ENCODE measurements at places on chromosomes 16 and 17.
A peak's percentile ranks its signal among the peaks of the same experiment; 100 is the strongest.

GRCh38 chr17:57676543-57676942 lies 68.6 kb downstream of the CCDC182 start:
- DNase-seq: no peak

DNA sequence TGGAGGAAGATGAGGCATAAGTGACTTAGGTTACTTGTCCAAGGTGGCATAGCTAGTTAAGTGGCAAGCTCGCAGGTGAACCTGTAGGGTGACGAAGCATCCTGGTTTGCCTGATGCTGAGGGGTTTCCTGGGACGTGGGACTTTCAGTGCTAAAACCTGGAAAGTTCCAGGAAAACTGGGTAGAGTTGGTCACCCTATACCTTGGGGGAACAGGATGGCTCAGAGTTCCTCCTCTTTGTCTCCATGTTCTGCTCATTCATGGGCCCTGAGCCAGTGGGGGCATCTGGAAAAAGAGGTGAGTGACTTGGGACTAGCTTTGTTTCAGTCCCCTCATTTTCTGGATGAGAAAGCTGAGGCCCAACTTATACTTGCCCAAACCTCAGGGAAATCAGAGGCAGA lies 268.0 kb upstream of the N4BP1 start:
- no peak for DNase-seq

DNA sequence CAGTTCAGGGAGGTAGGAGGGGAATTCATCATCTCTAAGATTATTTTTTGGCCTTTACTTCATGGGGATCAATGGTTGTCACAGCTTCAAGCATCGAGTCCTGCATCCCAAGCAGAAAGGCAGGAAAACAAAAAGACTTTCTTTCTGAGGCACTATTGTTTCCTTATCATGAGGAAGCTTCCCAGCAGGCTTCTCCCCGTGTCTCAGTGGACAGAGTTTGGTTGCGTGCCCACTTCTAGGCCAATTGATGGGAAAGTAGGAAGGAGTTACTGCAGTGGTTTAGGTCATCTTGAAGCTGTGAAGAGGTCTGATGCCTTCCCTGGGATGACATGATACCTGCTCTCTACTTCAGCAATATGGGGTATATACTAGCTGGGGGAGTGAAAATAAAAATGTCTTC lies 175.3 kb upstream of the CDH13 start:
- DNase-seq: no peak

DNA sequence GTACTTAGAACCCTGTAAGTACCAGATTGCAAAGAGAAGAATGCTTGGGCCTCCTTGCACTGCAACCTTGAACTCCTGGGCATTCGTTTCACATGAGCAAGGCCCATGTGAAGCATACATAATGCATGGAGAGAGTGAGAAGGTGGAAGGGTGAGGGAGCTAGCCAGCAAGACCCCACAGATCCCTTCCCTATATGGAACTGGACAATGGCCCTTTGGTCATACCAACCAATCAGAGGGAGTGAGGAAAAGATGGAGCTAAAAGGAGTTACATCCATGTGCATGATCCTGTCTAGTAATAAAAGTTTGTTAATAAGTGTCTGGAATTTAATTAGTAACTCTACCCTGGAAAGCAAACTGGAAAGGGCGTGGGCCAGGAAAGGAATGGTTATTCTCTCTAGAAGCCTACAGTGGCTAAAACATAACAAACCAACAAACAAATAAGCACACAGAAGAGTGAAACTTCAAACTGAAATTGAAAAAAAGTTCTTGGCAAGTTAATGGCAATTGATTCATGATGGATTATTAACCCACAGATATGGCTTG lies 29.6 kb downstream of the DNAH3 start:
- DNase-seq: no peak

DNA sequence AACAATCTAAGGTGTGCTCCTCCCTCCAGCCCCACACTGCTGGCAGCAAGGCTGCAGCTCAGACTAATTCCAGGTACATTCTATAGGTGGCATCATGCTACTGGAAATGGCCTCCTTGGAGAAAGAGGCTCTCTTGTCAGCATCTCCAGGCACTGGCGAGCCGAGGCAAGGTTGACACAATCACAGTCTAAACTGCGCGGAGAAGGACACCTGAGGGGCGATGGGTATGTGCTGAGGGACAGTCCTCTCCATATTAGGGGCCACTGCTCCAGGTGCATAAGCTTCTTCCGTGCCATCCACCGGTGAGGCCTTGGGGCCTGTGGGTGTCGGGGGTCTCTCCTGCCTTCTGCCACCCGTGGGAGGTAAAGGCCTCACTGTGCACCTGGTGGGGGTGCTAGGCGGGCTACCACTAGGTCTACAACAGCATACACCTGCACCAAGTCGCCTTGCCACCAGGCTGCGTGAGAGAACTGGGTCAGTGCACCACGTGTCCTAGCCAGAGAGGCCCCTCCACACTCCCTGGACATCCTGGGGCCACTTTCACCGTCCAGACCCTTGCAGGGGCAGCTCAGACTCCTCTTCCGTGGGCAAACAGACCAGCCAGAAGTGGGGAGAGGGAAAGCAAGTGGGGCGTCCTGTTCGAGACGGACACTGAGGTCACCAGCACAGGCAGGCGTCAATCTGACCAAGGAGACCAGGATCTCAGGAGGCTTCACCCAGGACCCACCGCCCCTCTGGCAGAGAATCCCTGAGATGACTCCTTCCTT lies 12.1 kb upstream of the CBX8 start:
- peak; percentile 64 for DNase-seq

DNA sequence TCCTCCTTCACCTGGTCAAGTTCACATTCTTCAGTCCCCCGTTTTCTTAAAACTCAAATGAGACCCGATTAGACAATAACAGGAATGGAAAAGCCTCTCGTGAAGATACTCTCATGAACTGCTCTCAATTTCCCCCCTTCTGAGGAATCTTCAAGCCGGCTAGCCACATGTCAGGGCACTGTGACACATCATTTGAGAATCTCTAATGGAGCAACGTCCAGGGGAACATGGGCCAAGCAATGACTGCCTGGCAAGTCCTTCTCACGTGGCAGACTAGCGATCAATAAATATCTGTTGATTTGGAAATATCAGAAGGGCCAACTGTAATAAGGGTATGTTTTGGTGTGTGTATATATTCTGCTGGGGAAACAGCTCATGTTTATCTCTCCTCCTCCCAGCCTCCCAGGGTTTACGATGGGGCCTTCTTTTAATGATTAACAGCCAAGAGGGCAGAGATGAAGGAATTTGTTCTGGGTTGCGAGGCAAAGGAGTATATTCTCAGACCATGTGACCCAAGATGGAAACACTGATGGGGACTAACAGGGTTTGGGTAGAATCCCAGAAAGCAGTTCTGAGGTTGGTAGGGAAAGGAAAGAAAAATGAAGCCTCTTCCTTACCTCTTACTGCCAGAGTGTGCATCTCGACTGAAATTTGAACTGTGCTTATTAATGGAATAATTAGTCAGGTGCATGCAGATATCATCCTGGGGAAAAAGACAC lies 21.4 kb downstream of the TTLL6 start:
- DNase-seq: peak; percentile 78

DNA sequence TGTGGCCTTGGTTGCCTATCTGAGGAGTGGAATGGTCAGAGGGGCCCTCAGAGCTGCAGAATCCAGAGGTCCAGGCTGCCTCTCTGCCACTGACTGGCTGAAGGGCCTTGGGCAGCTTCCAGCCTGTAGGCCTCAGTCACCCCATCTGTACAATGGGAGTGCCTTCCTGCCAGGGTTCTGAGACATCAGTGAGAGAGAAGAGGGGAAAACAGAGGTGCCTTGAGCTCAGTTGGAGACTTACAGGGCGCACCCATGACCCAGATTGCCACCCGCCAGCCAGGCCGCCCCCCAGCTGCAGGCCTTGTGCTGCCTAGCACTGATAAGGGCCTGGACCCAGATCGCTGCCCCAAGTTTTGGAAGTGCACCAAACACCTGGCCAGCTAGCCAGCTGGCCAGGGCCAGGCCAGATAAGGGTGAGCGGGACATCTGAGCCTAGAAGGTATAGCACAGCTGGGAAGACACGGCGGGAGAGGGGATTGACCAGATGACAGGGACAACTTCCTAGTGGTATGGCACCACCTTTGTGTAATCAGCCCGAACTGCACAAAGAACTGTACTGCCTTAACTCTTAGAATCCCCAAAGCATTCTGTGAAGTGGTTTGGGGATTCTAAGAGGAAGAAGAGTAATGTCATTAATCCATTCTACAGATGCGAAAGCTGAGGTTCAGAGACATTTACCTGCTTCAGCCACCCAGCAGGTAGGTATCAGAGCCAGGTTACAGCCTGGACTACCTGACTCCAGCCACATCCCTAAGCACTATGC lies 1.4 kb downstream of the SLC4A1 start:
- no peak for DNase-seq

GRCh38 chr16:10196999-10197398 lies 14.8 kb upstream of the GRIN2A start:
- DNase-seq: no peak

DNA sequence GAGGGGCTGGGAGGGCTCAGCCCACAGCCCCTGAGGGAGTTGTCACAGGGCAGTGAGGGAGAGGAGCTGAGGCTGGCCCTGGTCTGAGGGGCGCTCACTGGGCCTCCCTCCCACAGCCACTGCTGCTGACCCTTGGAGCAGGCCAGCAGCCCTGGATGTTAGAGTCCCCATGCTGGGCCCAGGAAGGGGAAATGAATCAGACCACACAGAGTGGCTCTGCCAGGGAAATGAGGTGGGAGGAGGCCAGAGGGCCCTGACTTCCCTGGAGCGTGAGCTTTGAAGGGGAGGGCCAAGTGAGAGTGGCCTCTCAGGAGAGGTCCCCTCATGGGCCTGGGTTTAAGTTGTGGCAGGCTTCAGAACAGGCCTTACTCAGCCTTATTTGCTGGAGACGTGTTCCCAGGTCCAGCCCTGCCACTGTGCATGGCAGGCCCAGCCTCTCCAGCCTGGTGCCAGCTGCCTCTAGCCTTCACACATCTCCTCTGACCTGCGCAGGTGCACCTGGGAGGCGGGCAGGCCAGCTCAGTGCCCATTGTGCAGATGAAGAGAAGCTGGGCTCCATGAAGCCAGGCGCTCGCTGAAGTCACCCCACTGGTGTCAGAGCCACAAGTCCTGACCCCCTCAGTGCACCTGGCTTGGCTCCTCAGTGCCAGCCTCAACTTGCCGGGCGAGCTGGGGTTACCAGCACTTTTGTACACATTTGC lies 15.4 kb downstream of the GPT2 start:
- DNase-seq: no peak

DNA sequence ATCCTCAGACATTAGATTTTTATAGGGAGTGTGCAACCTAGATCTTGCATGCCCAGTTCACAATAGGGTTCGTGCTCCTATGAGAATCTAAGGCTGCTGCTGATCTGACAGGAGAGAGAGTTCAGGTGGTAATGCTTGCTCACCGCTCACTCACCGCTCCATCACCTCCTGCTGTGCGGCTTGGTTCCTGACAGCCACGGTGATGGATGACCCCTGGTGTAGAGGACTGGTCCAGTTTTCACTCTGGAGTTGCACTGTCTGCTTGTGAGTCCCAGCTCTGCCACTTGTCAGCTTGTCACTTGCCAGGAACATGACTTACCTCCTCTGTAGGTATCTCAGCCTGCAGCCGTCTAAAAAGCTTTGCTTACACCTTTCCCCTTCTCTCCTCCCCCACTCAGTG lies 214.6 kb downstream of the SNX29 start:
- no peak for DNase-seq

GRCh38 chr16:48999044-48999443 lies 282.6 kb downstream of the CBLN1 start:
- no peak for DNase-seq

- DNase-seq: no peak
Observed at GRCh38 chr17:17564896-17565295, 26.6 kb downstream of the PEMT start.

DNA sequence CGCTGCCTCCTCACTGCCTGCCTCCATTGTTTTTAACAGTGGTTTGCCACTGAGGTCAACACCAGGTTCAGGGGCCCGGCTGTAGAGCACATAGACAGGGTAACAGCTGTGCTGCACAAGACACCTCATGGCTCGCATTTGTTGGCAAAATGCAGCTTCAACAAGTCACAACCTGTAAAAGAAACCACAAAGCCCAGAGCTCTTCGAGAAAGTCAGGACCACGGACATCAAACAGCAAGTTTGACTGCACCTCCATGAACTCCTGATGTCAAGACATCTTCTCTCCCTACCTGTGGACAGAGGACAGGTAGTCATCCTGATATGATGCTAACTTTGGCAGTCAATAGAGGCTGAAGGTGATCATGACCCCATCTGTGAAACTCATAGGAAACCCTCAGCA lies 142.4 kb upstream of the SOX9 start:
- no peak for DNase-seq

DNA sequence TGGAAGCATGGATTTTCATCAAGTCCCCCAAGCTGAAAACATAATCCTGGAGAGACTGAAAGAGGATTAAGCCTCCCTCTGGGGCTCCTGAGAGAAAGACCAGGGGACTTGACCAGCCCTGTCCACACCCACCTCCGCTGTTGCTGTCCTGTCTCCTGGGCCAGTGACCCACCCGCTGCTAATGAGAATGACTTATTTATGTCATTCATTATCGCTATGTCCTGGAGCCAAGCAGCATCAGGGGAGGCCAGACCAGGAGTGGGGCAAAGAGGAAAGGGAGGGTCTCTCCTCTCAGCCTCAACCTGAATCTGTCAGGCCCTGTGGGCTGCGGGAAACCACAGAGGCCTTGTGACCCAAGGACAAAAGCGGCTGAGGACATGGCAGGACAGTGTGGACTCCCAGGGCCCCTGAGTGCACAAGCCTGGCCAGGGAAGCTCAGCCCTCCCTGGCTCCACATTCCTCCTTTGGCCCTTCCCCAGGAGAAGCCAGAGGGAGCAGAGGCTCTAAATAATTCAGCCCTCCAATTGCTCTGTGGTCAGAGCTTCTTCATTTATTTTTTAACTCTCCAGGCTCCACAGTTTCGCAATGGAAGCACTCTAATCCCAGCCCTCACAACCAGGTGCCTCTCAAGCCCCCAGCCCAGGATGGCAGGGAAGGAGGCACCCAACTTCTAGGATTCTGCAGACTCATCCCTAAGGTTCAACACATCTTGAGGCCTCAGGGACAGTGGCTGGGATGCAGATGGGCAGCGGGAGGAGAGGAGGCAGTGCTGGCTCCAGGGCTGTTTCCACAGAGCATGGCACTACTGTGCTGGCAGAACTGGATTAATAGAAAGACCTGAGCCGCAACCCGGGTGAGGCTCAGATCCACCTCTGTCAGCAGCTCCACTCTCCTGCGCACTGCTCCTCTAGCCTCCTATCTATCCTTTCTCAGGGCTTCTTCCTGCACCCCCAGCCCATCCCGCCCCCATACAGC lies 19.1 kb downstream of the CUEDC1 start:
- no peak for DNase-seq

DNA sequence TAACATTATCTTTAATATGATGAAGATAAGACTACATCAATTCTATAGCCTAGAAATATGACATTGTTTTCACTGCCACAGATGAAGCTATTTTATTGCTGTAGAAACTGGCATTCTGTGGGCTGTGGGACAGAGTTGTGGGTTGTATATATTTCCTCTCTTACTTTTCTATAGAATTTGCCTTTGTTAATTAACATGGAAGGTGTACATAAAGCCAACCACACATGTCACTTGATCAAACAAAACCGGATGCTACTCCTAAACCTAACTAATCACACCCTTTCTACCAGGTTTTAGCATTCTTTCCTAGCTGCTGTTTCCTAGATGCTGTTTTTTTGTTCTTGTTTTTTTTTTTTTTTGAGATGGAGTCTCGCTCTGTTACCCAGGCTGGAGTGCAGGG lies 81.2 kb upstream of the ATP2A3 start:
- no peak for DNase-seq

- DNase-seq: peak; percentile 80
Observed at GRCh38 chr16:89828199-89828869, at the start of gene SPIRE2. Gene SPIRE2 (plus strand): TSS chr16:89828475. CDS start chr16:89828551, 76 bp downstream.

- DNase-seq: peak; percentile 56
Observed at GRCh38 chr17:65278050-65278819, 141.1 kb downstream of the RGS9 start.

All from mucosa of gallbladder (tissue), 1 donor.